AG04449 (cell line): ENCODE measurements at places on chromosomes 3 and 15.
A peak's percentile ranks its signal among the peaks of the same experiment; 100 is the strongest.

GRCh38 chr3:190314741-190315140, 7.5 kb downstream of the CLDN1 start:
- no peak for DNase-seq

DNA sequence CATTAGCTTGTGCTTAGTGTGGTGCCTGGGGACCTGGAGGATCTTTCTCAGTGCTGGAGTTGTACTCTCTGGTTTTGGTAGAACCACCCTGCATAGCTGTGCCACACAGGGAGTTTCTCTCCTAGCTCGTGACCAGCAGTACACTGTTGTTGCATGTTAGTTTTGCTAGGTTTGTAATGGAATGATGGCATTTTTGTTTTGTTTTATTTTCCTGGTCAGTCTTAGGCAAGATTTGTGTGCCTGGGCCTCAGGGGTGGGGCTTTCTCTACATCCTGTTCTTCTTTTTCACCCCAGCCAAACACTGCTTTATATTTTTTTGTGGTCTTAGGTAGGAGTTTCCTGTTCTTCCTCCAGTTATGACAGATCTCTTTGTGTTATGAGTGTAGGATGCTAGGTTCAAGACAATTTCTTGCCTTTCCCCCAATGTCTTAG, 534.5 kb upstream of the KCNMB2 start:
- no peak for DNase-seq

DNA sequence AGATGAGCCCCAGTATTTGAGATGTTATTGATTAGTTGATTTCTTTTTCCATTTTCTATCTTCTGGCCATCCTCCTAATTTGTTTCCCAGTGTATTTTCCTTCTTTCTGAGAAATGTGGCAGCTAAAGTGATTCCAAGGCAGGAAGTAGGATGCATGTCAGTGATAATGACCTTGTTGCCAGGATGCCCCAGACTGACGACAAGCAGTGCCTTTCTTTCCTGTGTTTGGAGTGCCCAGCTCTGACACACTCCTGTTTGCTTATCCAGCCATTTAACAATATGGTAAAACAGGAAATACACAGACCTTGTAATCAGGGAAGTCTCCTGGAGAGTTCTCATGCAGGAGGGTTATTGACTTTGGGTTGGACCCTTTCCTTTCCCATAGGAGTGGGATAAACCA, 20.4 kb downstream of the TMOD2 start:
- no peak for DNase-seq

- no peak for DNase-seq
Measured at GRCh38 chr3:58188173-58188564, 22.6 kb downstream of the DNASE1L3 start.

DNA sequence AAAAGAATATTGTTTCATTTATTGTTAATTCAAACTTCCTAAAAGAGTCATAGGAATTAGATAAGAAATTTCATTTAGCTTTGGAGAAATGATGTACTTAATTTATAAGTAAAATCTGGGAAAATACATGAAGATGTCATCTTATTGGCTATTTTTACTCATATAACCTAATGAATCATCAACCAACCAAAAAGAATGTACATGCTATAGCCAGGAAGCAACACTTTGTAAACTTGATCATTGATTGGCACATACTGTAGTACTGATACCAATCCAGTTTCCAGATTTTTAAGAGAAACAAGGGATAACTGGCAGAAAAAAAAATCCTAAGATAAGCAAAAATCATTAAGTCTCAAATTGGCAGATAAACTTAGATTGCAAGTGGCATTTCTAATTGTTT, 207.9 kb upstream of the CDIN1 start:
- no peak for DNase-seq

DNA sequence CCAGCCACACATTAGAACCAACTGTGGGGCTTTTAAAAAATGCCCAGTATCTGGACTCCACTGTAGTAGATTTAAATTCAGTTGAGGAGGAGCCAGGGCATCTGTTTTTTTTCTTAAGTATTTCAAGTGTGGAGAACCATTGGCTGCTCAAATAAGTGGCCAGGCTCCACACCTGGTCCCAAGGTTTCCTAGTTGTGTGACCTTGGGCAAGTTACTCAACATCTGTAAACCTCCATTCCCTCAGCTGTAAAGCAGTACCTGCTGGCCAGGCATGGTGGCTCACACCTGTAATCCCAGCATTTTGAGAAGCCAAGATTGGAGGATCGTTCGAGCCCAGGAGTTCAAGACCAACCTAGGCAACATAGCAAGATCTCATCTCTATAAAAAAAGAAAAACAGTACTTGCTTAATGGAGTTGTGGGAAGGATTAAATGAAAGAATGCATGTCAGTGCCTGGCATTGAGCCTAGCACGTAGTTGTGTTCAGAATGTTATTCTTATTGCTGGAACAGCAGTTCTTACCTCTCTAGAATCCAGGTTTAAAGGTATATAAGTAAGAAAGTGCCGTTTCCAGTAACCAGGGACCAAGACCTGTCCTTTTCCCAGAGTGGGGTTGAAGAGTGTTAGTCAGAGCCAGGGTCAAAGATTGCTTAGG, 2.0 kb downstream of the PPP1R14D start:
- no peak for DNase-seq

GRCh38 chr3:133943639-133944141, 48.0 kb upstream of the RAB6B start:
- peak; percentile 68 for DNase-seq

GRCh38 chr3:52891164-52891563, 6.2 kb downstream of the STIMATE start:
- no peak for DNase-seq

DNA sequence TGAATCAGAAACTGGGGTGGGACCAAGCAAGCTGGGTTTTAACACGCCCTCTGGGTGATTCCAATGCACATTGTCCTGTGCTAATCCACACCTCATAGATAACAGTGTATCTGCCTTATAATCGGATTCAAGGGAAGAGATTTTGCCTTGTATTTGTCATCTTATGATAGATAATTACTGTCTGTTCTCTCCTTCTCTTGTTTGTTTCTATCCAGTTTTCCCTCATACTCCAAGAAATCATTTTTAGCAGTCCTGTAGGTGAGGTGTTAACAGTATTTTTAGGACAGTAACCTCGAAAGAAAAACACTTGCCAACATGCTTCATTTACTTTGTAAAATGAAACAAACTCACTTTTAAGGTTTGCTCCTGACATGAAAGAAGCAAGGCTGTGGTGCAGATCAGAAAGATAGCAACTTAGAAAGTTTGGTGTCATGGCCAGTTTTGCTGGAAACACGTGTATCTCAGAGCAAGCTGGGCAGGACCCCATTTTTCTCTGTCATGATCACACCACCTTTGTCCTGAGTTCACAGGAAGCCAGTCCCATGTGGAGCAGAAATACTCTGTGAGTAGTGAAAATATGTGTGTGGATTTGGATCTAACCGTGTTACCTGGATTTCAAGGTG, 72.6 kb downstream of the TRAK1 start:
- DNase-seq = no peak

GRCh38 chr15:92123962-92124656, 269.6 kb upstream of the ST8SIA2 start:
- no peak for DNase-seq

DNA sequence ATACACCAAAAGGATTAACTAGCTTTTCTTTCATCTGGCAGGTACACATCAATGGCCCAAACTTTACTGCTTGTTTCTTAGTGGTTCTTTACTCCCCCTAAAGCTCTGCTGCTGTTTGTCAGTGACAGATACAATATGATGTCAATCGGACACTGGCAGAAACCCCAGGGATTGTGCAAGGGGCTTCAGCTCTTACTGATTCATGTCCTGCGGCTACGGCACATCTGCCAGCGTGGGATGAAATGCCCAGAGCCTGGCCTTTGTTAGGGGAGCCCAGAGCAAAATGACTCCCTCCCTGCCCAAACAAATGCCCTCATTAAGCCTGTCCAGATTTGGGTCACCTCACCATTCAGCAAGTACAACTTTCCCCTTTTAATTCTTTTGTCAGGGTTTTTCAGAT, 28.3 kb downstream of the SRP14 start:
- no peak for DNase-seq

DNA sequence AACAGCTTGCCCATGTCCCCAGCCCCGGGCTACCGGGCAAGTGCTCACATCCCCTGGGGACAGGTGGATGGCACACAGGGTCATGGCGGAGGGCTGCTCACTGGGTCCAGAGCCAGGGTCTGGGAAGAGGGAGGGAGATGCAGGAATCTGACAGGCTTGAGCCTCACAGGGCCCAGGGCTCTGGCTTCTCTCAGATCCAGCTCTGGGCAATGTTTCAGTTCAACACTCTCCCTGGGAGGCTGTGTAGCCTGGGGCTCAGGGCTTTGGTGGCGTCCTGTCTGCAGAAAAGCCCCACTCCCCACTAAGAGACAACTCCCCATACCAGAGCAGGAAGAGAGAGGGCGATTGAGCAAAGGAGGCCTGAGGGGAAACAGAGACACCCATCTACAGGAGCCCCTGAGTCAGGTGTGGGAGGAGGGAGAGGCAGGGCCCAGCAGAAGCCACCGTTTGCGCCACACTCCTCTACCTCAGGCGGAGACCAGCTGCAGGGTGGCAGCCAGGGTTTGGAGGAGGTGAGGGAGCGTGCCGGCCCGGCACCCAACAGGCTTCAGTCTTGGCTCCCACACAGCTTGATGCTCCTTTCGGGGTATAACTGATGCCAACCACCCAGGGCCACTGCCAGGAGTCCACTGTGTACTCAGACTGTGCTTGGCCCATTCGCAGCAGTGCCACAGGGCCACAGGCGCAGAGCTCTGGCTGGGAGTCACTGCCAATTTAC, 16.8 kb upstream of the SRP14 start:
- no peak for DNase-seq

DNA sequence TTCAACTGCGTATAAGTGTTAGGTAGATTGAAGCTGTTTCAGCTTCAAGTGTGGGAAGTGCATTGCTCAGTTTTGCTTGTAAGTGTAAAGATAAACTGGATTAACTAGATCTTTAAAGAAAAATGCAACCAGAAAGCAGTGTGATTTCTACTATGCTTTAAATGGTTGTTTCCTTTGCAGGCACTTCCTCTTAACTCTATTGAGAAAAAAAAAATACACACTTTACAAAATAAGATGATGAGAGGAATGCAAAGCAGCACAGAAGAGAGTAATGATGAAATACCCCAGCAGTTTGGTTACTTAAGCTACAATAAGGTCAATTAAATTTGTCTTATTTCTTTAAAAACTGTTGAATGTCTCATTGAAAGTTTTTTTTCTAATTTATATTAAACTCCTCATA, 40.8 kb downstream of the DPH6 start:
- DNase-seq = peak; percentile 3

DNA sequence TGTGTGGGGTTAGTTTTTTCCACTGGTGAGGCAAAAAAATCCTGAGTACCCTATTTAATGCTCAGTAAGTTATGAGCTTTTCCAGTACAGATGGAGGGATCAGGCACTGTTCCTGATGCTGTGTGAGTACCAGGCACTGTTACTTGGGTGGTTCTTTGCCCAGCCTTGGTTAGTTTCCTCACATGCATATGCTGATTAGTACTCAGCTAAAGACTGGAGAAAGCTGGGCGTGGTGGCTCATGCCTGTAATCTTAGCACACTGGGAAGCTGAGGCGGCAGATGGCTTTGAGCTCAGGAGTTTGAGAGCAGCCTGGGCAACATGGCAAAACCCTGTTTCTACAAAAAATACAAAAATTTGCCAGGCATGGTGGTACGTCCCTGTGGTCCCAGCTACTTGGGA, 210.3 kb upstream of the SGO1 start:
- DNase-seq = no peak

DNA sequence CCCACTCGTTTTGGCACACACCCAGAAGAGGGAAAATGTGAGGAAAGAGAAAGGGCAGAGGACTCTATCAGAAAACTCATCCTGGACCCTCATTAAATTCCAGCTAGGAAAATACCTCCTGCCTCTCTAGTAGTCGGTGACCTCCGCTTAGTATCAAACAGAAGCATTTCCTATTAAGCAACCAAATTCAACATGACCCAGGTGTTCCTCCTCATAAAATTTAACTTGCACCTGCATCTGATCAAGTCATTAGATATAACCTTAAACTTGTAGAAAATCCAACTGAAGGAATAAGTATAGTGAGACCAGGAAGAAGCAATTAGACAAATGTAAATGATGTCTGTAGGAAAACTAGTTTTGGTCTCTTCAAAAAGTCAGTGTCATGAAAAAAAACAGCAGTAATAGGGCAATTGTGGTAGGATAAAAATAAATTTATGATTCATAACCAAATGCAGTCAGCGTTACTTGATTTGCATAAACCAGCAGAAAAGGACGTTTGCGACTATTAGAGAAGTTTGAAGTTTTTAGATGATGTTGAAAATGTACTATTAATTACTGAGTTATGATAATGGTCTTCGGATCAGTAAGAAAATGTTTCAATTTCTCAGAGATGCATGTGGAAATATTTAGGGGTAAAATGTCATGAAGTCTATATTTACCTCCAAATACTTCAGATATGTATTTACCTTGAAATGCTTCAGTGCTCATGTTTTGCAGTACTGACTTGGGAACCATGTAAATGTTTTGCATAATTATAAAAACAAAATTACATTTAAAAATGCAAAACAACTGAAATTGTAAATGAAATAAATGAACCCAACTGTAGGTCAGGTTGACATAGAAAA, 44.6 kb downstream of the LDHAL6B start:
- DNase-seq = no peak

- peak; percentile 2 for DNase-seq
Measured at GRCh38 chr15:83475551-83475950, 28.4 kb downstream of the SH3GL3 start.

DNA sequence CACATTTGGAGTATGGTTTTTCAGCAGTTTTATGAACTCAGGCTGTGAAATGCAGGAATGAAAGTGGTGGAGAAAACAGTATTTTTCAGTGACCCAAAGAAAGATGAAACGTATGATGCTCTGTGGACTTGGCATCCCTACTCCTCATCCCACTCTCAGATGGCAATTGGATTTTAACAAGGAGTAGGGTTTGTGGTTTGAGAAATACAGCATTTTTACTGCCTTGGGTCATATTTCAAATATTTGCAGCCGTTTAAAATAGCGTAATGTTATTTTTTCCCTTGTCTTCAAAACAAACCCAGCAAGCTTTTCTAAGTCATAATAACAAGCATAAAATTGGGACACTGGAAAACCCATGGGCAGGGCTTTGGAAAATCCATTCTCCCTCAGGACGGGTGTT, 117.2 kb upstream of the LRIG1 start:
- peak; percentile 74 for DNase-seq

DNA sequence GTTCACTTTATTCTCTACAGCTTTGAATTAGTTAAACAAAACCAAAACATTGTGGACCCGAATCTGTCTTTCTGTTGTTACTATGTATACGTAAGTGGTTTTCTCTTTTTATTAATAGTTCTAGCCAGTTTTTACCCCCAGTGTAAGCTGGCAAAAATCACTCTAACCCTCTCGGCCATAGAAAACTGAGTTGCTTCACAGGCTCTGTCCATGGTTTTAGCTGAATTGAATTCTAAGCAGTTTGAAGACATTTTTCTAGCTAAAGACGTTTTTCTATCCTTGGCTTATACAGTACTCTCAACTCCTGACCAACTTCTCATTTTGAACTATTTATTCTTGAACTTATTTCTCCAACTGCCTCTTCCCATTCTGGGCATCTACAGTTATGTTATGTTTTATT, 62.9 kb downstream of the CDIN1 start:
- no peak for DNase-seq
